Bone marrow (tissue), 2 donors: ENCODE measurements at places on chromosomes 11 and 22.

DNA sequence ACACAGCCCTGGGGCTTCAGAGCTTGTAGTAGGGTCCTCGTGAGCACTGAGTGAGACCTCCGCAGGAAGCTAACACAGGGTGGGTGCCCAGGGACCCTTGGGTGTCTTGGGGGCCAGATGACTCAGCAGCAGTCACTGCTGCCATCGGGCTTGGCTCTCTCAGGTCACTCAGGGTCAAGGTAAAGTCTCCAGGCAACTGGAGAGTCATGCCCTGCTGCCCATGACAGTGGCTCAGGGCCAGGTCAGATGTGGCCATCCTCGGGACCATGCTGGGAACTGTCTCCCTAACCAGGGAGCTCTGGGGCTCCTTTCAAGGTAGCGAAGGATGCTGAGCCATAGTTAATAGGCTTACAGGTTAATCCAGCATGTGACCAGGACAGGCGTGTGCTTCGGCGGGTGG is 44.4 kb upstream of the SLC22A12 start:
- no peak for DNase-seq

DNA sequence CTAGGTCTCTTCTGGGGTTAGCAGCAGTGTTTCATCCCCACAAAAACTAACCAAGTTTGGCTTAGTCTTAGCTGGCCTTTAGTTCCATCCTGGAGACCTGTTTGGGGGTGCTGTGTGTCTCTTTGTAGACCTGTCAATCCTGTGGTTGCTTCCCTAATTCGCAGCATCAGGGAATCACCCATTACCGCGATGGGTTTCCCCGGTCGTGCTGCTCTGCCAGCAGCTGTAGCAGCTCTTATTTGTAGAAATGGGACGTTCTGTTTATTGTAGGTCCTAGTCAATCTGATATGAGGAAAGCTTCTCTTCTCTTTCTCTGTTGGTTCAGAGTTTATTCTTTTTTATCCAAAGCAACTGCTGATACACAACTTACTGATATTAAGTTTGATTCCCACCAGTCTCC is 91.6 kb downstream of the CECR2 start:
- DNase-seq: no peak

DNA sequence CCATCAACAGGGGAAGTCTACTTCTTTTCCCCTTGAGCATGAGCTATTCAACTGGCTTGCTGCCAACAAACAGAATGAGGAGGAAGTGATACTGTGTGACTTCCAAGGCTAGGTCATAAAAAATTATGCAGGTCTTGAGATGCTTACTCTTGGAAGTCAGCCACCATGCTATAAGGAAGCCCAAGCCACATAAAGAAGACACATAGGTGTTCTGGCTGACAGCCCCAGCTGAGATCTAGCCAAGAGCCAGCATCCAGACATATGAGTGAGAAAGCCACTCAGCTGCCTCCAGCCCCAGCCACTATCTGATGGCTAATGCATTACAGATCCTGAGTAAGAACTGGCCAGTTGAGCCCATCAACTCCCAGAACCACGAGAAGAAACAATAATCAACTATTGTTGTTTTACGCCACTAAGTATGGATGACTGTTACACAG is 31.0 kb upstream of the PPP2R1B start:
- DNase-seq: peak; percentile 53

GRCh38 chr22:48313175-48313830 is 1514.4 kb downstream of the BRD1 start:
- DNase-seq: no peak

DNA sequence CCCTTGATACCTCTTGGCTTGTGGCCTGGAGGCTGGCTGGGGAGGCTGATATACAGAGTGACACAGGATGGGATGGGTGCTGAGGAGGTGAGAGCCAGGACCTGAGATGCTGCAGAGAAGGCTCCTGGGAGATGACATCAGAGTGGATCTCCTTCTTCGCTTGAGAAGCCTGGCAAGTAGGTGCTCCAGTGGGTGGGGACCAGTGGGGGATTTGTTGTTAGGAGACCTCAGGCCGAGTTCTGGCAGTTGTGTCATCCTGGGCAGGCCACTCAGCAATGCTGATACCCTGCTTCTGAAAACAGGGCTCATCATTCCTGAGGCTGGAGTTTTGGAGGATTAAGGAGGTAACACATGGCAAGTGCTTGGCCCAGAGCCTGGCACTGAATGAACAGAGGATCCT is 1.9 kb upstream of the NDUFV1 start:
- no peak for DNase-seq

DNA sequence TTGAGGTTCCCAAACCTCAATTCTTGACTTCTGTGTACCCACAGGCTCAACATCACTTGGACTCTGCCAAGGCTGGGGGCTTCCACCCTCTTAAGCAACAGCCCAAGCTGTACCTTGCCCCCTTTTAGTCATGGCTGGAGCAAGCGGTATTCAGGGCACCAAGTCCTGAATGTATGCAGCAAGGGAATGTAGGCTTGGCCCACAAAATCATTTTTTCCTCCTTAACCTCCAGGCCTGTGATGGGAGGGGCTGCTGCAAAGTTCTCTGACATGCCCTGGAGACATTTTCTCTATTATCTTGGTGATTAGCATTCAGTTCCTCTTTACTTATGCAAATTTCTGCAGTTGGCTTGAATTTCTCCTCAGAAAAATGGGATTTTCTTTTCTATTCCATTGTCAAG is 4.9 kb upstream of the OR5L1 start:
- no peak for DNase-seq

GRCh38 chr11:74354036-74354435 is 42.6 kb upstream of the P4HA3 start:
- no peak for DNase-seq

- DNase-seq: no peak
Measured at GRCh38 chr11:70538641-70539359, 140.5 kb downstream of the CTTN start.

GRCh38 chr22:26740253-26740652 is 82.9 kb downstream of the MIAT start:
- no peak for DNase-seq

DNA sequence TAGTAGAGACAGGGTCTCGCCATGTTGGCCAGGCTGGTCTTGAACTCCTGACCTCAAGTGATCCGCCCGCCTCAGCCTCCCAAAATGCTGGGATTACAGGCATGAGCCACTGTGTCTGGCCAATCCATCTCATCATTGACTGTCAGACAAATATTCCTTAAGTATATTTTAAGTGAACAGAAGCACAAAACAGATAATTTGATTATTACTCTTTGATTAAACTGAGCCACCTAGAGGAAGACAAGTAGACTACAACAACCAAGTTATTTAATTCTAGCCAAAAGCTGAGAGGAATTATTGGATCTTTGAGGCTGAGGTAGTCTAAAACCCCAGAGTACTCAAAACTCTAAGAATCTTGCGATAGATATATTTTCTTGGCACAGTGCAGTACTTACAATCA is 1.2 kb downstream of the ACRV1 start:
- no peak for DNase-seq

DNA sequence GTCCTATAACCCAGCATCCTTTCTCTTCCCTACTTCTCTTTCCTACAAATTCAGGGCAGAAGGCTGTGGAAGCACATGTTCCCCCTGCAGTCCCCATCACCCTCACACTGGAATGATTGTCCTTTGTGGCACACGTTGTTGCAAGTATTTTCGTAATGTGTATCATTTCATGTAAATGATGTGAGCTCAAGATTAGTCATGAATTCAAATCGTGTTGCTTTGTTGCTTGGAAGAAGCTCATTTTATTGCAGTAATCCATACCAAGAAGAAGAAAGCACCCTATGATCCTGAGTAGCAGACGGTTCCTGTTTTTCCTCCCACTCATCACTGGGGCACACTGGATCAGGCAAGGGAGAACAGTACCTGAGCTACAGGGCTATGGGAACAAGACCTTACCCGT is 173.4 kb downstream of the NCAM1 start:
- DNase-seq: no peak

DNA sequence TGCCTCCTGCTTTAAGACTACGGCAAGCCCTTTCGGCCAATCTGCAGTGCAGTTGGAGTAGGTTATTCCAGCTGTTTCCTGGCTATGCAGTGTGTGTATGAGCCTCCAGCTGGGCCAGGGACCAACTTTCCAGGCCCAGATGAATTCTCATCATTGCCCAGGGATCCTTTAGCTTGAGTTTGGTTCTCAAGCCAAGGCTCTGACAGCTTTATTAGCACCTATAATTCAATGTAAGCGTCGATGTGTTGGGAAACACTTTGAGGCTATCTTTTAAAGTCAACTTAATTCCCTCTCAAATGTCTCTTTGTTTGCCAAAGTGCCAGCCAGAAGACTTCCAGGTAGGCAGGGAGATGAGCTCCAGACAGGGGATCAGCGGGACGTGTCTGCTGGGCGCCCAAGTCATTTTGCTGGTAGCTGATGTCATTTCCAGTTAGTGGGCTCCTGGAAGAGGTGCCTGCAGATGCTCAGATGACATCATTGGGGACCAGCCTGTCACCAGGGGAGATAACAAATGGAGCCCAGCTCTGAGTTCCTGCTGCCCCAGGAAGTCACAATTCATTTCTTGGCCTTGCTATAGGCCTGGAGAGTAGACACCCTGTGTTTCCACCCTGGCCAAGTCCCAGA is 520.4 kb downstream of the SOX6 start:
- DNase-seq: no peak
